ENCODE measurements at places on chromosomes 5 and 9.
A peak's percentile ranks its signal among the peaks of the same experiment; 100 is the strongest.

DNA sequence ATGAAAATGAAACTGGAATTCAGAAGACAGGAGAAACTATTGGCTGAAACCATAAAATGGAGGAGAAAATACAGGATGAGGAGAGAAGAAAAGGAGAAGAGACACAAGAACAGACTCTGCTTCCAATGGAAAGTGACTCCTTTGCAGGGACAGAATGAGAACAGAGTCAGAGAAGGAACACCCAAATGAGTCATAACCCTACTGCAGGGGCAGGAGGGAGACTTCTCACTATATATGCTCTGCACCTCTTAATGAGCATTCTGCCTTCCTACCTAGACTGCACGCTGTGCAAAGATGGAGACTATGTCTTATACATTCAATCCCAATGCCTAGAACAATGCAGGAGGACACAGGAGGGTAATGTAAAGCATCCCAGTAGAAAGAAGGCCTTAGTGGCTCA lies 2.1 kb downstream of the SAXO1 start:
- DNase-seq: no peak

DNA sequence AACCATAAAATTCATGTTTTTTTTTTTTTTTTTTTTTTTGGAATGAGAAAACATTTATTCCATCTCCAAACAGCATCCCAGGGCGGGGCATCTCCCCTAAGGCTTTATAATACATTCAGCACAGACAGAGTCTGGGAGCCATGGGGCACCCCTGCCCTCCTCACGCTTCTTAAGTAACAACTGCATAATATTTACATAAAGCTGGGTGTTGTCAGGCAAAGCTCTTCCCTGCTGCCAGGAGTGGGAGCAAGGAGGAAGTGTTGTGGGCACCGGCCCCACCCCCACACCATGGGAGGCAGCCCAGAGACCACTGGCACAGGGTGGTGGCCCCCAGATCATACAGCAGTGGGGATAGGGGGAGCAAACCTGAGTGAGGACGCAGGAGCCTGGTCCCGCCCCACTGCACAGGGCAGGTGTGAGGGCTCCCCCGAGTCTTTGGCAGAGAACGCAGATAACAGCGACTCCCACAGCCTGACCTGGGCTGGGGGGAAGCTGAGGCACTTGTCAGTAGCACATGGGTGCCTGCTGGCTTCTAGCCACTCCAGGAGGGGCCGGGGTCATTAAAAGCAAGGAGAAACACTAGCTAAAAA lies 86.1 kb upstream of the CEP78 start:
- DNase-seq: no peak

GRCh38 chr5:134577796-134578577 lies 52.5 kb downstream of the JADE2 start:
- DNase-seq: peak; percentile 88

DNA sequence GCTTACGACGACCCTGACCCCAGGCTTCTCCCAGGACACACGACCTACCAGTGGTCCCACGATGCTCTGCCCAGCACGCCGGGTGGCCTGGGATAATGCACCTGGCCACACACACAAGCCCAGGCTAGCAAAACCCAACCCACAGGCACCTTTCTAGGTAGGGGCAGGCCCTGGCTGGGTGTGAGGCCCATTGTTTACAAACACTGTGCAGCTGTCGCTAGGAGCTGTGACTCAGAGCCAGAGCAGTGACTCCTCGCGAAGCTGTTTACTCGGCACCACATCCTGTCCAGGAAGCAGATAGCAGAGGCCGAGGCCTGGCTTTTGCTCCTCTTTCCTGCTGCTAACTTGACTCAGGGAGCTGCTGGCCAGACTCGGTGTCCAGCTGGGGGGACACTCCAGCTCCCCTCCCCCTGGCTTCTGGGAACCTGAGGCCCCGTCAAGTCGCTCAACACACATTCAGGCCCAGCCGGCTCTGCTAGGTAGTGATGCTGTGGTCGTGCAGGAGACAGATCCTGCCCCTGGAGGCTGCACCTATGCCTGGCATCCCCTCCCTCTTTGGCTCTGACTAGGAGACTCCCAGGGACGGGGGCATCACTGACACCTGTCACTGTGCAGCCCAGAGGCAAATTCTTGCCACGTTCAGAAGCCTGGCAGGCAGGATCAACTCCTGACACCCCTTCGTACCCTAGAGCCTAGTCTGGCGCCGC lies 12.8 kb upstream of the RALGDS start:
- DNase-seq: peak; percentile 91

DNA sequence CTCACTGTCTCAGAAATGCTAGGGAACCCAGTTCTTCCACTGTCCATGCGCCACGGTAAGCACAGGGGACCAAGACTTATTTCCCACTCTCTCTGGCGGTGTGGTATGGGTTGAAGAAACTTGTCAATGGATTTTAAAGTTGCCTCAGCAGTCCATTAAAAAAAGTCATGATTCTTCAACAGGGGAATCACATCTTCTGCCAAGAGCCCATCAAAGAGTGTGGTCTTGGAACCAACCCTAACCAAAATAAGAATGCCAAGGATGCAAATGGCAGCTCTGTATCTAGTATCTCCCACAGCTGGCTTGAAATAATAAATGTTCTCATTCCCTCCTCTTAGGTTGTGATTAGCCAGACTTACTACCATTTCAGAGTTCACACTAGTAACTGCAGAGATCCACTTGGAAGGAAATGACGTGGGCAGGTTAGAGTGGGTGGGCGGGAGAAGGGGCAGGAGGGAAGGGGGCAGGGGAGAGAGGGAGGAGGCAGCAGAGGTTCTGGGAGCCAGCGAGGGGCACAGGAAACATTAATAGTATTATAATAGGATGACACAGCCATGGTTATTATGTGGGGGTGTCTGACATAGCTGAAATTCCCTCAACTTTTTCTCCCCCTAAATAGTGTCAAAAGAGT lies 17.6 kb downstream of the PTCH1 start:
- DNase-seq: no peak

DNA sequence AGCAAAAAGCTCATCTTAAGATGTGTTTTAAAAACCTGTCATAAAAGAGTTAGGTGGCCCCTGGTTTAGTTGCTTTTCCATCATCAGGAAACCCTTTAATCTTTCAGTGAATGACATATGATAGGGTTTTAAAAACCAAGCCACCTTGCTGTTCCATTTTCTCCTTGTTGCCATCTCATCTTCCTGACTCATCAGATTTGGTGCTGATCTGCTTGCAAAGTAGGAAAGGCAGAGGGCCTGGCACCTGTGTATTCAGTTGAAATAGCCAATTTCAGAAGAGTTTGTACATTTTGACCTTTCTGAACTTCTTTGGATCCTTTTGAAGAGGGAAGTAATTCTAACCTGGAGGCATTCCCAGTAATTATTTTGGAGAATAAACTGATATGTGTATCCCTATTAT lies 272.7 kb downstream of the CD180 start:
- DNase-seq: no peak

GRCh38 chr9:73434826-73435225 lies 283.2 kb downstream of the ANXA1 start:
- no peak for DNase-seq

- DNase-seq: no peak
Observed at GRCh38 chr9:136327304-136327974, at the start of gene GPSM1. Gene GPSM1, plus strand, starts transcription at chr9:136327539. Its CDS starts 157 bp downstream, at chr9:136327696.

- DNase-seq: no peak
Observed at GRCh38 chr5:176929654-176930053, 30.5 kb upstream of the HK3 start.

GRCh38 chr5:34822956-34823715 lies 15.8 kb upstream of the TTC23L start:
- no peak for DNase-seq

- no peak for DNase-seq
Observed at GRCh38 chr9:3401221-3401954, 124.4 kb downstream of the RFX3 start.

GRCh38 chr5:42564689-42565356 lies 141.6 kb downstream of the GHR start:
- DNase-seq: no peak

DNA sequence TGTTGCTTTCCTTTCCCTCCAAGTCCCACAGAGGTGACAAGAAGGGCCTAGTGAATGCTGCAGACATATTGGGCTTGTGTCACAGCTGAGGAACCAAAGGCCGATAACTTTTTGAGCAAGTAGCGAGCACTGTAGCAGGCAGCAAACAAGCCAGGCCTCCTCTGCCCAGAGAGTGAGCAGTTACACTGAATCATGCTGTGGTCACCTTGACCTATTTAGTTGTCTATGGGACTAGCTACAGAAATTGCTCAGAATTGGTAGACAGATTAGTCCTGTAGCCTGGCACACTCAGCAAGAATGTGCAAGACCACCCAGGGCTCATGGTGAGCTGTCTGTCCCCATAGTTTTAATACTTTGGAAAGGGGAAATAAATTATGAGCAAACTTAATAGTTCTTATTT lies 25.2 kb downstream of the ZCCHC9 start:
- DNase-seq: no peak

Measured in Calu3 (cell line).